ENCODE measurements at places on chromosomes 16 and 17.

- no peak for DNase-seq
Observed at GRCh38 chr16:46774743-46775177, 26.6 kb upstream of the MYLK3 start.

GRCh38 chr16:30456302-30456701, 10.6 kb upstream of the SEPHS2 start:
- DNase-seq, result no peak

- no peak for DNase-seq
Observed at GRCh38 chr17:77570565-77570898, 388.0 kb upstream of the TNRC6C start.

DNA sequence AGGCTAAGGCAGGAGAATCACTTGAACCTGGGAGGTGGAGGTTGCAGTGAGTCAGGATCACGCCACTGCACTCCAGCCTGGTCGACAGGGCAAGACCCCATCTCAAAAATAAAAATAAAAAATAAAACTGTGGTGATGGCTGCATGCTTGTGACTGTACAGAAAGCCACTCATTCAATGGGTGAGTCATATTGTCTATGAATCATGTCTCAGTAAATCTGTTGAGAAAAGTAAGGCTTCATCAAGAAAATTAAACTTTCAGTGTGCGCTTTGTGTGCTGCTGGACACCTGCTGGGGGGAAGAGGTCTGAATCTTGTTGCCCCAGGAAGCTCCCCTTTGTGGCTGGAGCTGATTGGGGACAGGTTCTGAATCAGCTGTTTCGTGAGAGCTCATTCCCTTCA, 11.3 kb downstream of the NUBP1 start:
- peak; percentile 73 for DNase-seq

Measured in astrocyte (in vitro differentiated cells and primary cell).